Progenitor cell of endocrine pancreas (in vitro differentiated cells): ENCODE measurements at places on chromosomes 3 and 15.

DNA sequence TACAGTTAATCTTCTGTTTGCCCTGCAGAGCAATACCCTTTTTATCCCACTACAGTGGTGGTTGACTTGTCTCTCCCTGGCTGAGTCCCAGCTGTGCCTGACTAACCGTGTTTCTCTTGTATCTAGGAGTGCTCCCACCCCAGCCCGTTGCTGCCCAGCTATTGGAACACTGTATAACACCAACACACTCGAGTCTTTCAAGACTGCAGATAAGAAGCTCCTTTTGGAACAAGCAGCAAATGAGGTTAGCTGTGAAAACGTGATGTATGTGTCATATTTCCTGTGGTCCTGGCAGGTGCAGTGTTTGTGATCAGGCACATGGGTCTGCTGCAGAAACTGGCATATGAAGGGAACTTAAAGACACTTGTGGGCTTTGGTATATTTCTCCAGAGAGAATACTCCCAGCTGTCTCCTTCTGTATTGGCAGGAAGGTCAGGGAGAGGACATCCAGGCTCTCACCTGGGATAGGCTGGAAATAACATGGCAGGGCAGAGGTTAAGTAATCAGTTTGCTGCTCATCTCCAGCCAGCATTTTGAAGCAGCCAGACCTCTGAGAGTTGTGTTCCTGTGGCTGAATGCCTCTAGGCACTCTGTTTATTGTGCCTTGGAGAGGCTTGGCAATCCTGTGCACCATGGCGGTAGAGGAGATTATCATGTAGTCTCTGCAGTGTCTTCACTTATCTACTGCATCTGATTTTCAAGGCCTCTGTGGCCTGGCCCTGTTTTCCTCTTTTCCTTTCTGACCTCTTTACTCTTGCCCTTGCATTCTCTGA is 34.8 kb downstream of the ATG7 start:
- DNase-seq: no peak

DNA sequence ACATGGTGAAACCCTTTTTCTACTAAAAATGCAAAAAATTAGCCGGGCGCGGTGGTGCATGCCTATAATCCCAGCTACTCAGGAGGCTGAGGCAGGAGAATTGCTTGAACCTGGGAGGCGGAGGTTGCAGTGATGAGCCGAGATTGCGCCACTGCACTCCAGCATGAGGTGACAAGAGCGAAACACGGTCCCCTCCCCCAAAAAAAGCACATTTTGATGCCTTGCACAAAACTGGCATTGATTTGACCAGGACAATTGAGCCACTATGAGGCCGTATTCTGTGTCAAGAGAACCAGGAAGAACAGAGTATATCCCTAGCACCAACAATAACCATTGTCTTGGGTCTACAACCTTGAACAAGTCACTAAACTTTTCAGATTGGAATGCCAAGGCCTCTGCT is 50.6 kb downstream of the SH3BP5 start:
- no peak for DNase-seq

DNA sequence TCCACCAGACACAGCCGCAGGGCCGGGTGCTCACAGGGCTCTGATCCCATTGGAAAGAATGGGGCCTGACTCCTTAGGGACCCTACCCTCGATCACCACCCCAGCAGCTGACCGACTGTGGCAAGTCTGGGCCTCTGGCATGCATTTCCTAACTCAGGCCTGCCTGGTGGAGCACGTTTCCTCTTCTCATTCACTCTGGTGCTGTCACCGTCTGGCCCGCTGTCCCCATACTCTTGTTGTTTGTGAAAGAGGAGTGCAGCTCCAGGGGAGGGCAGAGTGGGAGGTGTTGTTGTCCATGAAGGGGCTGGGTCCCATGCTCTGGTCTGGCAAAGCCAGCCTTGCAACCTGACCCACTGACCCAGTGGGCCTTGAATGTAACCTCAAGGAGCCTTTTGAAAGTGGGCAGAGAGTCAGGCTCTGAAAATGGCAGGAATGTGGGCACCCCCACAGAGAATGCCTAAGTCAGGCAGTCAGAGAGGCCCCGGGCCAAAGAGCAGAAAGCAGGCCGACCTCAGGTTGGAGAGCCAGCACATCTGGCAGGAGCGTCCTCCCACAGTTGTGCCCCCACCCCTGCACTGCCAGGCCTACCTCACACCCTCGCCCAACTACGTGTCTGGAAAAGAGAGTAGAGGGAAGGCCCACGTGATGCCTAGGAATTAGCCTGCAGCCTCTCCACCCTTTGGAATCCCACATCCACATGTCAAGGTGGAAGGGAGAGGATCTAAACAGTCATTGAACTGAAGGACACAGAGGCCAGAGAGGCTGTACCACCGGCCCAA is 10.9 kb downstream of the SEMA7A start:
- DNase-seq: no peak

- no peak for DNase-seq
Observed at GRCh38 chr15:92502930-92503857, 109.5 kb downstream of the ST8SIA2 start.

GRCh38 chr3:189340680-189341460 is 169.1 kb downstream of the TPRG1 start:
- no peak for DNase-seq

- no peak for DNase-seq
Observed at GRCh38 chr3:127457546-127458145, 132.9 kb downstream of the TPRA1 start.

DNA sequence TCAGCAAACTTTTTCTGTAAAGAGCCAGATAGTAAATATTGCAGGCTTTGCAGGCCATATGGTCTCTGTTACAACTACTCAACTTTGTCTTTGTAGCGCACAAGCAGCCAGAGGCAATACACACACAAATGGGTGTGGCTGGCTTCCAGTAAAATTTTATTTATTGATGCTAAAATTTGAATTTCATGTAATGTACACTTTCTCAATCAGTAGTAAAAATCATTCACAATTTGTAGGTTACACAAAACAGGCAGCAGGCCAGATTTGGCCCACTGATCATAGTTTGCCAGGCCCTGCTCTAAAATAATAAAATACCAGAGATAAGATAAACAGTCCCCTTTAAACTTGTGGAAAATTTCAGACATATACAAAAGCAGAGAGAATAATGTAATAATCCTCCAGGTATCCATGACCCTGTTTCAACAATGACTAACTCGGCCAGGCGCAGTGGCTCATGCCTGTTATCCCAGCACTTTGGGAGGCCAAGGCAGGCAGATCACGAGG is 330.3 kb downstream of the SHQ1 start:
- no peak for DNase-seq

GRCh38 chr3:45841757-45842491 is at the start of gene LZTFL1:
LZTFL1 (minus strand) TSS chr3:45842119; CDS start chr3:45841991, 128 bp downstream.
- DNase-seq: peak; percentile 74

GRCh38 chr15:34794590-34795206 is 651 bp downstream of the ACTC1 start:
- no peak for DNase-seq

GRCh38 chr3:159632128-159632527 is 356.5 kb upstream of the IL12A start:
- no peak for DNase-seq
